ENCODE measurements at places on chromosomes 11 and 22.

DNA sequence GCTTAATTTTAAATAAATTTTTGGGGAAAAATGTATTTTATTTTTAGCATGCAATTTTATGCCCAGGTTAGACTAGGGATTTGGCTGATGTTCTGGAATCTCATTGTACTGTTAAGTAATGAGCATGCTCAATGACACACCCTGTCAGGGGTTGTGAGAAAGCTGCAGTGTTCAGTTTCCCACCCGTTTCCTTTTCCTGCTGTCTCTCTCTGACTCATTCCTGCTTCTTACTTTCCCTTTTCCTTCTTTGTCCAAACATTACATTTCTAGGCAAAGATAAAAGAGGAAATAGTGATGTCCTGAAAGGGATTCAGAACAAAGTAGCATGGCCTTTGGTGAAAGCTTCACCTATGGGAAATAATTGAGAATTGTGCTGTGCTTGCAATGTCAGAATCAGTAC is 22.7 kb downstream of the OOSP3 start:
- no peak for DNase-seq

DNA sequence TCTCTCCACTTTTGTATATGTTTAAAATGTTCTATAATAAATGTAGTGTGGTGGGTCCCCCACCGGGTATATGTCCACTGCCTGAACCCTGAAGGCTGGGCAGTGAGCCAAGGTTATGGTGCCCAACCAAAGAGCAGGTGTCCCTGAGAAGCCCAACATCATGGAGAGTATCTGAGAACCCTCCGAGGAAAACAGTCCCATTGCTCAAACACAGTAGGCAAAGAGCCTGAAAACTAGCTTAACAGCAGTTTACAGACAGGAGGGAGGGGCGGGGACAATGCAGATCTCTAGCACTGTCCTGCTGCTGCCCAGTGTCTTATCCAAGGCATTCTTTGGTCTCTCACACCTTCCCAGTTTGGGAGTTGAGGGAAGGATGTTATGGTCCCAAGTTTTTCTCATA is 91.0 kb downstream of the TMPRSS5 start:
- no peak for DNase-seq

- no peak for DNase-seq
These were observed 4.4 kb upstream of the FAM181B start for GRCh38 chr11:82738091-82738490.

DNA sequence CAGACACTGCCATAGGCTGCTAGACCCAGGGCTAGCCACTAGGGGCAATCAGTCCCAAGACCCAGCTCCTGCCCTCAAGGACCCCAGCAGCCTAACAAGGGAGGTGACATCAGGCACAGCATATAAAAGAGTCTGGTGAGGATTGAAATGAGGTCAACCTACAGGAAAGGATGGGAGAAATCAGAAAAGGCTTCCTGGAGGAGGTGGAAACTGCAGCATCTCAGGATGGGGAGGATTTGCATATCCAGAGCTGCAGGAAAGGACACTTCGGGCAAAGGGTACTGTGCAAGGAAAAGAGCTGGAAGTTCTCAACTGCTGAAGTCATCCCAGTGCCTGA is 2.9 kb upstream of the ARFGAP2 start:
- no peak for DNase-seq

- no peak for DNase-seq
These were observed 1377.4 kb downstream of the BRD1 start for GRCh38 chr22:48450188-48450825.

DNA sequence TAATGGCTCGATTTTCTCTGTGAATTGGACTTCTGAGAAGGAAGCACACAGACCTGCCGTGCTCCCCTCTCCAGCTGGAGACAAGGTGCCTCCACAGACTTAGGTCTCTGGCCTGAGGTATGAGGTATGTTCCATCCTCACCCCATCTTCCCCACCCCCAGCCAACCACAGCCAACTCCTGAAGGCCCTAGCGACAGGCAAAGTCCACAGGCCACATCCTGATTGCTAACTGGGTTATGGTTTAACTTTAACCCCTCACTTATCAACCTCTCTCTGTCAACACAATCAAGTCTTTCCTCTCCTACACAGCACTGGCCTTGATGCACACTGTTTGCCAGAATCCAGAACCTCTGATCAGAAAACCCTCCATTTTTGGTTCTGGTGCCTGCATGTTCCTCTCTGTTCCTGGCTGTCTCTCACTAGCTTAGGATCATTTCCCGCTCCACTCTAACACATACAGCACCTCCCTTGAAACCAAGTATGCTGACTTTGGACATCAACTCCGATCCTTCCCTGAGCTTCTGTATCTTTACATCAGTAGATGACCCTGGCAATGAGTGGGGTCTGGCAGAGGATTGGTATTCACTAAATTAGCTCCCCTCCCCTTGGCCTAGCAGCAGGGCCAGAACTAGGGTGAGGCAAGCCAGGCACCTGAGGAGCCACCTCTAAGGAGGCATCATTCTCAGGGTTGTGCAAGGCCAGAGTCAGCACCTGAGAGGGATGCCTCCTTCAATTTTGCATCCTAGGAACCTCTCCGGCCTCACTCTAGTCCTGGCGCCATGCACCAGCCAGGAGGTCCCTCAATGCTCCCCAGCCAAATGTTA is 22.0 kb downstream of the JAML start:
- DNase-seq, result no peak

GRCh38 chr11:114346709-114347141 is 50.5 kb downstream of the NNMT start:
- no peak for DNase-seq

GRCh38 chr11:11708256-11708655 is 86.5 kb upstream of the GALNT18 start:
- DNase-seq, result no peak
